Spinal cord (tissue), 10 donors: ENCODE measurements at places on chromosomes 5 and 9. TPM values are rescaled to one million over a fixed set of nuclear protein-coding genes. Genes with fewer than 3 reads are reported as not detected.

DNA sequence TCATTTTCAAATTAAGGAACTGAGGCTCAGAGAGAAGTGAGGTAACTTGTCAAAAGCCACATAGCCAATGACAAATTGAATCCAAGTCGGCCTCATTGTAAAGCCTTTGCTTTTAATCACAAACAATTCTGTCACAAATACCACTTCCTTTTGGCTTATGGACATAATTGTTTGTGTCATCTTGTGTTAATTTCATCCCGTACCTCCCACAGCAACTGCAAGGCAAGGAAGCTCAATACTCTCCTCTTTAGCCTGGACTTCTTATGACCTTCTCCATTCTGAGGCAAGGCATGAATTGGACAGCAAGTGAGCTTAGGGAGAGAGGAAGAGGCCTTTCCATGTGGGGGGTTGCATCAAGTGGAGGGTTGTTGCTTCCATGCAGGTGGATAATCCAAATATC lies 62.2 kb upstream of the SLC2A8 start:
- no peak for DNase-seq

DNA sequence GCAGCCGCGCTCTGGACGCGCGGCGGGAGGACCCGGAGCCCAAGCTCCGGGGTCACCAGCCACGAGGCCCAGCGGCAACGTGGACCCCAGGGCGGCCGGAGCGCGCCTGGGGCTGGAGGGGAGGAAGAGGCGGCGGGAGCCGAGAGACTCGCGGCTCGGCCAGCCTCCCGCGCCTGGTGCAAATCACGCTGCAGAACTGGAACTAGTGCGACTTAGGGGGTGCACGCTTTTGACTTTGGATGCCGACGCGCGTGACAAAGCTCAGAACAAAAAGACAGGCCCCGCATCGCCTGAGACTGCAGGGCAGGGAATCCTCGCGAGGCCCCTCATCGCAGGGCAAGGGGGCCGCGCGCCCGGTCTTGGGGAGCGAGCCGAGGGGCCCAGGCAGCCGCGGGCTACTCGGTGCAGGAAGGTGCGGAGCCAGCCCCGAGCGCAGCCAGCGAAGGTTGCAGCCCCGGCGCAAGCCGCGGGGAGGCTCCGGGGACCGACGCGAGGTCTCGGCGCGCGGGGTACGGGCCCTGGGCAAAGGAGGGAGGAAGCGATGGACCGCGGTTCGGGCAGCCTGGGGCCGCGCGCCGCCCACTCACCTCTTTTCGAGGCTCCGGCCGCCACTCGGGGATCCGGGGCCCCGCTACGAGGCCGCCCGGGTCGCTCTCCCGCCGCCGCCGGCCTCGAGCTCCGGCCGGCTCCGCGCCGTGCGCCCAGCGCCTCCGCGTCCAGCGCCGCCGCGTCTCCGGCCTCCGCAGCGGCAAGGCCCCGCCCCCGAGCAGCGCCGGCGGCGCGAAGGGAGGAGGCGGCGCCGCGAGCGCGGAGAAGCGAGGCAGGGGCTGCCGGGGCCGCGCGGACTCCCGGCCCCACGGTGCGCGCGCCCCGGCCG lies at the start of gene GOLM1:
Gene GOLM1, minus strand, starts transcription at position 735 of the 877 bp plus-strand sequence. CDS start 20,238 bp downstream, outside the sequence.
- peak; percentile 87 for DNase-seq

DNA sequence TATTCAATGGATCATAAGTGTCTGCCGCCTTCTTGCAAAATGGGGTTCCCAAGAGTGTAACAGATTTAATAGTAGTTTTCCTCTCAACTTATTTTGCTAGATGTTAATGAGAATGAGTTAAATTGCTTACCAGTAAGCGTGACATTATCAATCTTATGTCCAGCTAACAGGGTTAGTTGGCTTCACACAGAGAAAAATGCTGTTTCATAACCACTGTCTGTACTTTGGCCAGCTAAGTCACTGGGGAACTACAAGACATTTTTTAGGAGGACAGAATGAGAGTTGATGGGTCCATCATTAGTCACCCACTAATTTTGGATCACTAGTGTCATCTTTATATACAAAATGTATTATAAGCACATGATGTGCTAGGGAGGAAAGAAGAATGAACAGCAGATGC lies 1.4 kb downstream of the CDC37L1 start:
- DNase-seq, result no peak

DNA sequence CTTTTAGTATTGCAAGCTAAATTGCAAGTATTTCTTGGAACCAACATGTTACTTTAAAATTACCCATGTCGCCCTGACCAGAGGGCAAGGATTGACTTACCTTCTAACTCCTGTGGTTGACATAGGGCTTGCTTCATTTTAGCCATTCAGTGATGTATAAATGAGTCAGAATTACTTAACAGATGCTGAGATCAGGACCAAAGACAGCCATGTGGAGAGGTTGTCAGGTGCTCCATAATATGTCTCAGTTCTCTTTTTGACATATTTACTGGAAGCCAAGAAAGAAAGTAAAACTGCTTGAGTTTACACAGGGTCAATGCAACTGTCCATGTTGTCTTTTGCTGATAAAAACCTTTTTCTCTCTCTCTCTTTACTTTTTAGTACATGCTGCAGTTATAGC lies 33.2 kb downstream of the F2RL2 start:
- DNase-seq, result no peak

Gene NRARP
- 15.8 TPM for polyA plus RNA-seq
